ENCODE measurements at places on chromosomes 1 and 21.

DNA sequence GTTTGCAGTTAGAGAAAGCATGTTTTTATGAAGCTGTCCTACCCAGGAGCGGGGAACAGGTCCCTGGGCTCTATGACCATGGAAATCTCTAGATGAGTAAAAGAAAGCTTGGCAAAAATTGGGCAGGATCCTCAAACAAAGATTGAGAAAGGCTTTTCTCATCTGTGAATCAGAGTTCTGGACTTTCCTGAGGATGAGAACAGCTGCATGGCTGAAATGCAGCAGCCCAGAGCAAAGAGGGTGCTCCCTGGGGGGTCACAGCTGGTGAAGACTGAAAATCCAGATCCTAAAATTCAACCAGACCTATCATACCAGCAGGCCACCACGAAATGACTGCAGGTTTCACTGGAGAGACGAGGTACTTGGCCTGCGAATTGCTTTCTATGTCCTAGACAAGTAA, 65.7 kb upstream of the APP start:
- no peak for DNase-seq

DNA sequence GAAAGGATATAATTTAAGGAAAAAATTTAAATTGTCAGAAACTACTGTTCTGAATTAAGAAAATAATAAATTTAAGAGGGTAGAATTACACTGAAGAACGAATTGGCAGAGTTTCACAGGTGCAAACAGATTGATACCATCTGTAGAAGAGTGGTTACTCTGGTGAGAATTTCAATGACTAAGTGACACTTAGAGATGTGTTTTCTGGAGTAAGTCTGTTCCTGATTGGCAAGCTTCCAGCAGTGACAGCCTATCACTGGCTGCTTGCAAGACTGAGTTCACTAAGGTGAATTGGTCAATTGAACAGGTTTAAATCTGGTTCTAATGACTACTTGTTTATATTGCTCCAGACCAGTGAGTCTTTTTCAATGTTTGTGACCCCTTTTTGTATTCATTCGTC, 838.2 kb upstream of the RGS18 start:
- no peak for DNase-seq

DNA sequence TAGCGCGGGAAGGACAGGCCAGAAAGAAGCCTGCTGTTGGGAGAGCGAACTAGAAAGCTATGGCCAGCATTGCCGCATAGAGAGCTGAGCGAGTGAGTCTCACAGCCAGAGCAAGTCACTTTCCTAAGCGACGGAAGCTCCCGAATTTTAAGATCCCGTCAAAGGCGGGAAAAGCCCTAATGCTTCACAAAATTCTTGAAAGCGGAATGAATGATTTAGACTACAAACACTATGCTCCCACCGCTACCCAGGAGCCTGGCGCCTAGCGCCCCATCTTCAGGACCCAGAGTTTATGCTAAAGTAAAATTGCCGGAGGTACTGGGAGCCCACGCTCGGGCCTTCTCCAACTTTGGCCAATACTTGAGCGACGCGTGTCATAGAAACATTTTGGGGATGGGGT, 409.9 kb upstream of the ESRRG start:
- no peak for DNase-seq

DNA sequence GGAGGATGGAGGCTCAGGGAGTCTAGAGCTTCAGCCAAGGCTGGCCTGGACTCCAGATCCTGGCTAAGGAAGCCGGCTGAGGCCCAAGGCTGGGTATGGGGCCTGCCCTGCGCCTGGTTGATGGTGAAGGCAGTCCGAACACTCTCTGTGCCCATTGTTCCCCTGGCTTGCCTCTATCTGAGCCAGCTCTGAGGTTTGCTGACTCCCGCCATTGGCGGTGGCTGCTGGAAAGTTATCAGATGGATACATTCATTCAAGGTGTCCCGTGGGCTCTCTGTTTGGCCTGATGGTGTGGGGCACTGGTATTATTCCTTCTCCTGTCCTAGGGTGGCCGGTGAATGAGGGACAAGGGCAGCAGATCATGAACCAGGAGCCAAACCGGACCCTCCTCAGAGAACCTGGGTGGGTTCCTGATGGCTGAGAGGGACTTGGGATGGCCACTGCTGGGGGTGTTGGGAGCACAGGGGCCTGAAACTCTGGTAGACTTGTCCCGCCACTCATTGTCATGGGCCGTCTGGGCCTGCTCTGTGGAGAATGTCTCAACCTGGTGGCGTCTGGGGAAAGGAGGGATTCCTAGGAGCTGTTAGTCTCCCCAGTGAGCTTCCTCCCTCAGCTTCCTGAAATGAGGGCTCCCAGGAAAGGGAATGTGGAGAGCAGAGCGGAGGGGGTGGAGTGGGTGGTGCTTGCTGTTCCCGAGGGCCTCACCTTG, 22.2 kb downstream of the SLC26A9 start:
- peak; percentile 59 for DNase-seq

GRCh38 chr1:160767395-160768294, 28.3 kb upstream of the LY9 start:
- no peak for DNase-seq

DNA sequence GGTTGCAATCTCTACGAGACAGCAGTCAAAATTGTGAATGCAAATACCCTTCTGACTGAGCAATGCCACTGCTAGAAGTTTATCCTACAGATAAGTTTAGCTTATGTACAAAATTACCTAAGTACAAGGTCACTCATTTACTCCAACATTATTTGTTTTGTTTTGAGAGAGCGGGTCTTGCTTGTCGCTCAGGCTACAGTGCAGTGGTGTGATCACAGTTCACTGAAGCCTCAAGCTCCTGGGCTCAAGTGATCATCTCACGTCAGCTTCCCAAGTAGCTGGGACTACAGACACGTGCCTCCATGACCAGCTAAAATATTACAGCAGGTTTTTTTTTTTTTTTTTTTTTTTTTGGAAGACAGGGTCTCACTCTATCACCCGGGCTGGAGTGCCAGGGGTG, 15.4 kb downstream of the RBM34 start:
- no peak for DNase-seq

DNA sequence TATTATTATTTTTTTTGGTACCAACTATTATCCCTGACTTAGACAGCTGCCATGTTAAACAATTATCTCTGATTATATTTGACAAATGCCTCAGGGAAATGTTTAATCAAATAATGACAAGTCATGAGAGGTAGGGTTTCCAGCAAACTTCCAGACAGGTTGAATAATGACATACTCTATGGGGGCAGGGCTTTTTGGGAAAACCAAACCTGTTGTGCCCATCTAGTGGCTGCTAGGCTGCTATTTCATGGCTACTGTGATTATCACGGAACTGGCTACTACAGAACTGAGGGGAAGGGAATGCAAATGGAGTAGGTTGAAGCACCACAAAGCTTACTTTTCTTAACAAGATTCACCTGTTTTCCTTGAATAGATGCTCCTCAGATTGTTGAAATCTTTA, 77.6 kb downstream of the DUSP10 start:
- no peak for DNase-seq

GRCh38 chr1:63813829-63814277, 40.0 kb downstream of the ROR1 start:
- no peak for DNase-seq

DNA sequence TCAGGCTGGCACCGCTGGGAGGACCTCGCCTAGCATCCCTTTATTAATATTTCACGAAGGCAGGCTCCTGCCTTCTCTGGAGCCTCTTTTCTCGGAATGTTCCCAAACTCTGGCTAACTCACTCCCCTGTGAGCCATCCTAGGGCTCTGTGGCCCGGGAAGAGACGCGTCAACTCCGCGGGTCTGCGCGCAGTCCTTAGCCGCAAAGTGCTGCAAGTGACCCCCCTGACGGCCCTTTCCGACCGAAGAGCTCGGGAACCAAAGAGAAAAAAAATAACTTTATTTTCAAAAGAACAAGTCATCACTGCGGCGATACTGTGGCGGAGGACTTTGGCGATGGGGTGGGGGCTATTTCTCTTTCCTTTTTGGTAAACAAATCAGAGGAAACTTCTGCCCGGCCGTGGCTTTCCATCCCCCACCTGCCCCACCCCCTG, 14.6 kb downstream of the NR5A2 start:
- DNase-seq, result peak; percentile 36

DNA sequence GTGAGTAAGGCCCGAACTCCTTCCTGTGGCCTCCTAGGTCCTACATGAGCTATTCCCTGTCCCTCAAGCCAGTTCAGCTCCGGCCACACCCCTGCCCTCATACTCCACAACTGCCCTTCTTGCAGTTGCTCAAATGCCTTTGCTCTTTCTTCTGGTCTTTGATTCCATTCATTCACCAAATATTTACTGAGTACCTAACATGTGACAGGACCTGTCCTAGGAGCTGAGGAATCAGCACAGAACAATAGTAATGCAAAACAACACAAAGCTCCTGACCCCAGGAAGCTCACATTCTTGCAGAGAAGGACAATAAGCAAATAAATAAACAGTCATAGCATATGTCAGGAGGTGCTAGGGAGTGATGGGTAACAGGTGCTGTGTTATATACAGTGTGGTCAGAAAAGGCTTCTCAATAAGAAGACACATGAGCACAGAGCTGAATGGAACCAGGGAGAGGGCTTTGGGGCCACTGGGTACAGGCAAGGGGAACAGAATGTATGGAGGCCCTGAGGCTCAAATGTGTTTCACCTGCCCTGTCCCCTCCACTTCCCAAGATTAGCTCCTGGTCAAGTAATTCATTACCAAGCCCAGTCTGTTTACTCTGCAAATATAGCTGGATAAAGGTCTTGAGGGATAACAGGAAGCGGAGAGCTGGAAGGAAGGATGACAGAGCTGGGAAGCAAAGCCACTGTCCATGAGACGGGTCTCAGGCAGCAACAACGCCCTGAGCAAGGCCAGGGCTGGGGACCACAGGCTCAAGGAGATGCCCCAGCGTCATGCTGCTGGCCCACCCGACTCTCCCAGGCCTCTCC, 145.1 kb downstream of the CSMD2 start:
- no peak for DNase-seq

DNA sequence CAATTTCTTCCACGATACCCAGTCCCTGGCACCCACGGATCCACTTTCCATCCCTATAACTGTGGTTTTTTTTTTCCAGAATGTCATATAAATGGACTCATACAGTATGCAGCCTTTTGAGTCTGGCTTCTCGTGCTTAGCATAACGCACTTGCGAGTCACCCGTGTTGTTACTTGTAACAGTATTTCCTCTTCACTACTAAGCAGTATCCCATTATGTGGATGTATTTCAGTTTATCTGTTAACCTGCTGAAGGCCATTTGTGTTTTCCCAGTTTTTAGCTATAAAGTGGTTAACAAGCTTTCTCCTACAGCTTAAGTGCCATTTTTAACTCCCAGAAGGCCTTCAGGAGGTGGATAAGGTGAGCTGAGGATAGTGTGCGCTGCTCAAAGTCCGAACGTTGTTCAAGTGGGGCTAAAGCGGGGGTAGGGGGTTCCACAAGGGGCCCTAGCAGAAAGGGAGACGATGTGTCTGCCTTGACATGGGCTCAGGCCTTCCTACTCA, 829 bp downstream of the ADAR start:
- peak; percentile 14 for DNase-seq

DNA sequence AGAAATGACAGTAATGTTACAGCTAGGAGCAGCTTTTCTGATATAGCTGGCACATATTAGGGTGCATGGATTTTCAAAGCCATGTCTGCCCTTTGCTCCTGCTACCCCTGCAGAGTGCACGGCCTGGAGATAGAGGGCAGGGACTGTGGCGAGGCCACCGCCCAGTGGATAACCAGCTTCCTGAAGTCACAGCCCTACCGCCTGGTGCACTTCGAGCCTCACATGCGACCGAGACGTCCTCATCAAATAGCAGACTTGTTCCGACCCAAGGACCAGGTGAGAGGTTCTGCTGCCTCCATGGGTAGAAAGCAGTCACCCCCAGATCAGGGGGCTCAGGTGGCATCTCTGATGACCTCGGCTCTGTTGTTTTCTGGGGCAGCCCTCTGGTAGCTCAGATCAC, 9.8 kb downstream of the MTARC1 start:
- no peak for DNase-seq

- DNase-seq, result no peak
These were observed 34.2 kb upstream of the LRRC8C start for GRCh38 chr1:89598450-89599331.

- no peak for DNase-seq
These were observed 433 bp upstream of the KAZN start for GRCh38 chr1:14598007-14598497.

DNA sequence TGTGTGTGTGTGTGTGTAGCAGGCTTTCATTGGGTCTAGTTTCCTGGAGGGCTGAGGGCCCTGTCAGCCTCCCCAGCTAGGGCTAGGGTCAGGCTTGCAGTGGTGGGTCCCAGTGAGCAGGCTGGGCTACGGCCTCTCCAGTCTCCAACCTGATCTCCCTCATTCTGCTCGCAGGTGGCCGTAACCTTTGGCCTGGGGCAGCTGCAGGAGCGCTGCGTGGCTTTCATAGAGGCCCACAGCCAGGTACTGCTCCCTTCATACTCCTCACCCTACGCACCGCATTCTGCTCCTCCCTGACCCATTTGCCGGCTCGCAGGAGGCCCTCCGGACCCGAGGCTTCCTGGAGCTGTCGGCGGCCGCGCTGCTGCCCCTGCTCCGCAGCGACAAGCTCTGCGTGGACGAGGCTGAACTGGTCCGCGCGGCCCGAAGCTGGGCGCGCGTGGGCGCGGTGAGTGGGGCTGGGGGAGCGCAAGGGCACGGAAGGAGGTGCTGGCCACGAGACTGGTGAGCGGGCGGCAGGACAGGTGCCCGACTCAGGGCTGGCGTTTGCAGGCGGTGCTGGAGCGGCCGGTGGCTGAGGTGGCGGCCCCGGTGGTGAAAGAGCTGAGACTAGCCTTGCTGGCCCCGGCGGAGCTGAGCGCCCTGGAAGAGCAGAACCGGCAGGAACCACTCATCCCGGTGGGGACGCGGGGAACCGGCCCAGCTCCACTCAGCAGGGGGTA, 4.7 kb downstream of the BTBD19 start:
- DNase-seq, result peak; percentile 76

DNA sequence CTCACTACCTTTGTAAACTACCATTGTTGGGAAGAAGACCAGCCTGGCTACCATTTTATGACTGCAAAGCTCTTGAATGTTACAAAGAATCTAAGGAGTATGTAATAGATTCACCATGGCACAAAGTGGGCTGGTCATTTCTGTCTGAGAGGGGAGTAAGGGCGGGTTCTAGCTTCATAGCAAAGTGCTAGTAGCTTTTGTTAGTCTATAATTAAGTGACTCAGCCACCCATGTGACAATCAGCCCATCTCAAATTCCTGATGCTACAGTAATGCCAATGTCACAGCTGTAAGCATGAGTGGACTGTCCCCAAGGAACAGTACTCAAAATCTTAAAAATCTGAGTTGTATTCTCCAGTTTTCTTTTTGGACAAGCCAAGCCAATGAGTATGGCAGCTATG, 15.4 kb upstream of the OTUD3 start:
- DNase-seq, result no peak

GRCh38 chr1:151958959-151959358, 34.7 kb downstream of the S100A10 start:
- DNase-seq, result no peak

- DNase-seq, result no peak
These were observed 226.0 kb upstream of the C1orf87 start for GRCh38 chr1:60299581-60299980.

- DNase-seq, result no peak
These were observed 17.7 kb downstream of the IRF2BP2 start for GRCh38 chr1:234592240-234592639.
